ENCODE measurements at places on chromosomes 11 and 22.

DNA sequence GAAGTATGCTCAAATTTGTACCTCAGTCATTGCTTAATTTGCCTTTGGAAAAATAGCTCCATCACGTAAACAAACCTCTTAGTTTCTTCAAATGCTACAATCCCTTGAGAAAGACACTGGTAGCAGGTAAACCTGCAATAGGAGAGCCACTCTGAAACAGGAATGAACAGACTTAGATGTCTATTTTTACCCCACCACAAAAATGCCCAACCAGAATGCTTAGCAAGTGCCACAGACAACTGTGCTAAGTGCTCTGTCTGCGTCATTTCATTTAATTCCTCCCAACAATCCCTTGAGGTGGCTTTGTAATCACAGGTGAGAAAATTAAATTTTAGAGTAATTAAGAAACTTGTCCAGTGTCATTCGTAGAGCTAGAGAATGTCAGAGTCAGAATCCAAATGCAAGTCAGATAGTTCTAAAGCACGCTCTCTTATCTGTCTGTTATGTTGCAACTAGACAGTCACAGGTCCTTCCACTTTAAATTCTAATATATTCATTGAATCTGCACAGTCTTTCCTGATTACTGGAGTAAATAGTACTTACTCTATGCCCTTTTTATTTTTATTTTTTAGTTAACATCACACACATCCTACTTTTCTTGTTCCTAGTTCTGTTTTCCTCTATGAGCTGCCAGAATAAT is 89.0 kb upstream of the GRIA4 start:
- no peak for DNase-seq

GRCh38 chr11:39374963-39375698 is 2084.3 kb downstream of the LRRC4C start:
- DNase-seq: no peak

- DNase-seq: no peak
Observed at GRCh38 chr11:109958821-109959166, 134.4 kb upstream of the ZC3H12C start.

DNA sequence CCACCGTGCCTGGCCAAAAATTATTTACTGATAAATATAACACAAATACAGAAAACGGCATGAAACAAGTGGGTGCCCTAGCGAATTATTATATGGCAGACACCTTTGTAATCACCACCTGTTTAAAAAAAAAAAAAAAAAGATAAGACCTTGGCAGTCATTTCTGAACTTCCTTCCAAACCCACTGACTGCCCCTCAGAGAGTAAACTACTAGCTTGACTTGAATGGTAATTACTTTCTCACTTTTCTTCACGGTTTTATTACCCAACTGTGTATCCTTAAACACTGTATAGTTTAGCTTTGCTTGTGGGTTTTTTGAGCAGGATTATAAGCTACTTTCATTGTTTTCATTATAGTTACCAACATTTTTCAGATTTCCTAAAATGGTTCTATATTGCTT is 23.7 kb downstream of the SFI1 start:
- DNase-seq: no peak

DNA sequence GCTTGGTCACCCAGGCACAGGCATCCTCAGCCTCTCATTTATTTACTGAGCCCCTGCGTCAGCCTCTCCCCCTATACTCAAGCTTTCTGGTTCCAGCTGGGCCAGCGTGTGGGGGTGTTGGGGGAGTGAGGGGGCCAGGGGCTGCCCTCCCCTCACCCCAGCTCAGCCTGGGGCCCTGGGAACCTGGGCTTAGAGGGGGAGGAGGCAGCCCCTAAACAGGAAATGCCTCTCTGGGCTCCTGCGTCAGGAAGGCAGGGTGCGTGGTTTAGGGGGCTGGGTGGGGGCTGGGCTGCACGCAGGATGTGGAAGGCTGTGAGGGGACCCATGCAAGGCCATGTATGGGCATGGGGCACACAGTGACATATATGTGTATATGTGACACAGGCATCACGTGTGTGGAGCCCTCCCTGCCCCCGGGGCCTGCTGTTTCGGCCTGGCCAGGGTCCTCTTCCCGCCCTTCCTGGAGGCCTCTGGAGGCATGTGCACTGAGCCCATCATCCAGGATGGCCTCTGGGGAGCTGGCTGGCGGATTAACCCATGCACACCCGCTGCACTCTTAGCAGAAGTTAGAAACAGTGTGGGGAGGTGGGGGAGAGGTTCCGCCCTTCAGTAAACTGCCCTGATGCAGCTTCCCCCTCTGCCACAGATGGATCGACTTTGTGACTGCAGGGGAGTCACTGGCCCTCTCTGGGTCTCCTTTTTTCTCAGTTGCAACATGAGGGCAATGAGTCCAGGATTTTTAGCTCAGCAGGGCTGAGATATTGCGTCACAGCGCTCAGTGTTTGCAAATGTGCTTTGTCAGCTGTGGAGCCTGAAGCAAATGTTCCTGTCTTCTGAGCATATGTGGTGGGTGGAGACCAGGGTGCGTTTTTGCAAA is 1.1 kb upstream of the CD248 start:
- peak; percentile 57 for DNase-seq

DNA sequence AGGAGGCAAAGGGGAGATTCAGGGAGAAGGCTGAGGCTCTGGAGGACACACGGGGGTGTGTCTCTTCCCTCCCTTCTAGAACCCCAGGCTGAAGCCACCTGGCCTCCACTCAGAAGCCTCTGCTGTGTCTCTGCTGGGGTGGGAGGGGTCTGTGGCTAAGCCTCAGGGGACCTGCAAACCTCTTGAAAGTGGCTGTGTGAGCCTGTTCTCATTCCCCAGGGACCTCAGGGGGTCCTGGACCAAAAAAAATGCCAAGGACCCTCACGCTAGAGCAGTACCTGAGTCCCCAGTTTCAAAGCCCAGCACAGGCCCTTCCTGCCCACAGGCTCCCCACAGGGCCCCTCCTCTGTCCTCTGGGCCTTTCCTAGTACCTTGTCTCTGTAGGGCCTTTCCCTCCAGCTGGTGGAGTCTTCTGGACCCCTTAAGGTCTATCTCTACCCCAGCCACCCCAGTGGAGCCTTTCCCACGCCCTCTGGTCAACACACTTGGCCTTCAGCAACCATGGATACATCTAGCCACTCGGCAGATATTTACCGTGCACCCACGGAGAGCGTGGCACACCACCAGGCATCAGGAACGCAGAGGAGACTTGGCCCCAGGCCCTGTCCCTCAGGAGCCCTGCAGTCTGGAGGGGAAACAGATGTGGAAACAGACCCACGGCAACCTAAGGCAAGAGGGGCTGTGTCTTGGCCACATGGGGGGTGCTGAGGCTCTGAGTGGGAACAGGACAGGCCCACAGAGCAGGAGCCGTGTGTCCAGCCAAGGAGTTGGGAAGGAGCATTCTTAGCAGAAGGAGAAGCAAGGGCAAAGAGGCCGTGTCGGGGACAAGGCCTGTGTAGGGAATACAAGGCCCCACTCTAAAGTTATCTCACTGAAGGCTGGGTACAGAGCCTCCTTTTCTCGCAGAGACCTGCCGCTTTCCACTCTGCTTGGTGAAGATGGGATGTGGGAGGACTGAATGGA is 18.5 kb downstream of the PLA2G6 start:
- no peak for DNase-seq

- DNase-seq: no peak
Observed at GRCh38 chr11:90855531-90855930, 632.7 kb upstream of the CHORDC1 start.

- DNase-seq: peak; percentile 11
Observed at GRCh38 chr22:32079130-32080089, 36.3 kb downstream of the SLC5A1 start.

GRCh38 chr11:36469881-36470802 is 39.9 kb downstream of the TRAF6 start:
- no peak for DNase-seq

All from HFF-Myc (cell line).